AML-193 (cell line): ENCODE measurements at places on chromosomes 12 and 14.
A peak's percentile ranks its signal among the peaks of the same experiment; 100 is the strongest.

GRCh38 chr12:24467226-24467625, 481.7 kb downstream of the BCAT1 start:
- DNase-seq, result peak; percentile 35

DNA sequence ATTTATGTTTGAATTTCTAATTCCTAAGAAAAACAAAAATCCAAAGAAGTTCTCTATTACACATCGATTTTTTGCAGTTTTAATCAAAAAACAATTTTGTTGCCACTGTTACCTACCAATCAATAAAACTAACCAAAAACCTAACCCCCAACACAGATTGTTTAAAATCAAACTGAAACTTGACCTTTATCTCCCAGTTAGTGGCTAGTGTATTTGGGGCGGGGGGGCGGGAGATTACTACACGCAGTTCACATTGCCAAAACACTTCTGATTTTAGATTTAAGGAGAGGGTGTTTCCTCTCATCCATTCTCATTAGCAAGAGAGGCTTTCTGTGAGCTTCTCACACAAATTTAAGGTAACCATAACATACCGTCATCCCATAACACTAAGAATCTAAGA, 6.4 kb downstream of the CDC42BPB start:
- DNase-seq, result no peak

DNA sequence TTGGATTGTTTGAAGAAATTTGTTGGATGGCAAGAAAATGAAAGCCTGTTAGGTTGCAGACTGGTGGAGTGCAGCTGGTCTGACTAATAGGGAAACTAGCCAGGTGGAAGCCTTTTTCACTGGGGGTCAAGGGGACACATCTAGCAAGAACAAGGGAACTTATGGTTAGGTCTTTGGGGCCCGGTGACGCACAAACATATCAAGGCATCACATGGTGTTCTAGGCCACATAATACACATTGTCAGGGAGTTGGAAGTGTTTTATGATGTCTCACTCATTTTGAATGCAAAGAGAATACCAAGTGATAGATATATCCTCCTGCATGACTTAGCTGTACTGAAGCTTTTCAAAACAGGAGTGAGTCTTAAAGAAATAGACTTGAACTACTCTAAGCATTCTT, 351.2 kb downstream of the KCNH5 start:
- no peak for DNase-seq

GRCh38 chr12:55723516-55724225, 3.5 kb downstream of the RDH5 start:
- no peak for DNase-seq

- DNase-seq, result peak; percentile 9
Observed at GRCh38 chr12:19245666-19246065, 116.1 kb downstream of the PLEKHA5 start.

GRCh38 chr12:26830363-26830762, 2.6 kb downstream of the ITPR2 start:
- no peak for DNase-seq

GRCh38 chr12:99611117-99611516, 36.4 kb upstream of the GARIN6 start:
- DNase-seq, result no peak

GRCh38 chr14:56894591-56894991, 84.3 kb upstream of the OTX2 start:
- DNase-seq, result no peak

GRCh38 chr14:23351681-23352505, 794 bp downstream of the SLC22A17 start:
- no peak for DNase-seq

- no peak for DNase-seq
Observed at GRCh38 chr14:68363843-68364767, 428.8 kb downstream of the ZFP36L1 start.

- no peak for DNase-seq
Observed at GRCh38 chr12:32252199-32253073, 145.8 kb downstream of the BICD1 start.

DNA sequence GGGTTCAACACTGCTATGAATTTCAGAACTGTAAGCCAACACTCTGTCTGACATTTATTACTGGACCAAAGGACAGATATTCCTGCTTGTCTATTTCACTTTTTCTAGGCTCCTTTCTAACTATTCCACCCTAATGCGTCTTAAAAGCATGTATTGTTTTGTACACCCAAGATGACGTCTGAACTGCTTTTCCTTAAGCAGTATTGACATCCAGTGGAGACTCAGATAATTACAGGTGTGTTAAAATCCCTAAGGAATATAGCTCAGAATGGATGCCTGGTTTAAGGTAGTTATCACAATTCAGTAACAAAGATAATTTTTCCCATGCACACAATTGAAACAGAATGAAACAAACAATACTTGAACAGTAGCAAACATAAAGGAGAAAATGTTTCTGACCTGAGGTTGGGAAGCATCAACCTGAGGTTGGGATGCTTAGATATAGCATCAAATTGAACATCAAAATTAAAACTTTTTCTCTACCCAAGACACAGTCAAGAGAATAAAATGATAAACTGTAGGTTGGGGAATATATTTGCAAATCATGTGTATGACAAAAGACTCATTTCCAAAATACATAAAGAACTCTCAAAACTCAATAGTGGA, 93.7 kb upstream of the PTPRR start:
- no peak for DNase-seq

- DNase-seq, result no peak
Observed at GRCh38 chr12:95548539-95549391, 2.5 kb downstream of the USP44 start.

DNA sequence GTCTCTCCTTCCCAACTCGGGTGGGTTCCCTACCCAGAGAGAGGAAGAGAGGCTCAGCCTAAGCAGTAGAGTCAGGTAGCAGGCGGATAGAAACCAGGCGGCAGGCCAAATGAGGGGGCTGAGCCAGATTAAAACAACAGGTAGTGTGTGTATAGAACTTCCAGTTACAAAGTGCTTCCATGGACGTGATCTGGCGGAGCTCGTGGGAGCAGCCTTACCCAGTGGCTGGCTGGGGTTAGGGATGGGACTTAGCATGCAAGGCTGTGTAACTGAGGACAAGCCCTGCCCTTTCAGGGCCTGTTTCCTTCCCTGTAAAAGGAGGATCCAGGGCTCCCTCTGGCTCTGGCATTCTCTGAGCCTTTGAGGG, 8.3 kb downstream of the KRT80 start:
- DNase-seq, result no peak

DNA sequence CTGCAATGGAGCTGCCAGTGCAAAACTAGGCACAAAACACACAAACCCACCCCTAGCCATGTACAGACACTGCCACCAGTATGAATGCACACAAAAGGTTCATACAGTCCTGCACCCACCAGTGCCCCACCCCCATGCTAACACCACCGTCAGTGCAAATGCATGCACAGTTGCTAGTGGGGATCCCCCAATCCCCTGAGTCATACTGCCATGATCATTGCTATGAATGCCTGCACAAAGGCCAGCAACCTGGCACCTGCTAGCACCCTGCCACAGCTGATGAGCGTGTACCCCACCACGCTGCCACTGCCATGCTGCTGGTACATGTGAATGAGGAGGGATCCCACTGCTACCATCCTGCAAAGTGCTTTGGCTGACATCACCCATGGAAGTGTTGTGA, 23.9 kb downstream of the PZP start:
- DNase-seq, result no peak

GRCh38 chr12:56947633-56948456, 9.6 kb downstream of the RDH16 start:
- no peak for DNase-seq

- DNase-seq, result no peak
Observed at GRCh38 chr12:31663576-31663975, 4.1 kb downstream of the ETFBKMT start.

DNA sequence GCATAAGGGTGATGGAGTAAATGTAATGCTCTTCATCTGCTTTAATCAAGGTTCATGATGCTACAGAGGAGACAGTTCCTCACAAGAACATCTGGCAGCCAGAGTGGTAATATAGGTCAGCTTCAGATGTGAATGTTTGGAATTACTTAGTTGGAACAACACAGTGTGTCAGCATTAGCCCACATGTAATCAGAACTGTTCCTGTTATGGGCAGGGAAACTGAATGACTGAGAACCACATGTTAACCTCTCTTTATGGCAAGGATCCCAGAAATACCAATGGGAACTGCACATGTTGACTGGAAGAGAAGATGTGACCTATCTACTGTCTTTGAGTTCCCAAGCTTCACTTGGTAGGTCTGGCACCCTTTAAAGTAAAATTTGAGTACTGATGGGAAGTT, 390.1 kb upstream of the PDE3A start:
- DNase-seq, result no peak

GRCh38 chr12:114499338-114499737, 93.4 kb upstream of the TBX5 start:
- no peak for DNase-seq

DNA sequence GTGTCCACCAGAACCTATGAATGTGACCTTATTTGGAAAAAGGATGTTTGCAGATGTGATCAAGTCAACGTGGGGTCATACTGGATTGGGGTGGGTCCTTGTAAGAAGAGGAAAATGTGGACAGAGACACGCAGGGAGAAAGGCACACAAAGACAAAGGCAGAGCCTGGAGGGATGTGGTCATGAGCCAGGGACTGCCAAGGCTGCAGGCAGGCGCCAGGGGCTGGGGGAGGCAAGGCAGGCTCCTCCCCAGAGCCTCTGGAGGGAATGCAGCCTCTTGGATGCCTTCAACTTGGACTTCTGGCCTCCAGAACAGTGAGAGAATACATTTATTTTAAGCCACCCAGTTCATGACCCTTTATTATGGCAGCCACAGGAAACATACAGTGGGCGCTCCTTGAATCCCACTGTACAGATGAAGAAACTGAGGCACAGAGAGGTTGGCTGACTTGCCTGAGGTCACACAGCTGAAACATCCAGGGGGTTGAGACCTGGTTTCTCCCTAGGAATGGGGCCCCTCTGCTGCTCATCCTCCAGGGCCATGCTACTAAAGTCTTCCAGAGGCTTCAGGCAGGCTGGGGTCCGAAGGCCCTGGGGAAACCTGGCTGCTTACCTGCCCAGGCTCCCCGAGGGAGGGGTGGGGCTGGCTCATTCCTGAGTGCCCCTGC, 99.7 kb downstream of the RFLNA start:
- no peak for DNase-seq

- peak; percentile 48 for DNase-seq
Observed at GRCh38 chr12:51329742-51330141, 5.8 kb upstream of the BIN2 start.

DNA sequence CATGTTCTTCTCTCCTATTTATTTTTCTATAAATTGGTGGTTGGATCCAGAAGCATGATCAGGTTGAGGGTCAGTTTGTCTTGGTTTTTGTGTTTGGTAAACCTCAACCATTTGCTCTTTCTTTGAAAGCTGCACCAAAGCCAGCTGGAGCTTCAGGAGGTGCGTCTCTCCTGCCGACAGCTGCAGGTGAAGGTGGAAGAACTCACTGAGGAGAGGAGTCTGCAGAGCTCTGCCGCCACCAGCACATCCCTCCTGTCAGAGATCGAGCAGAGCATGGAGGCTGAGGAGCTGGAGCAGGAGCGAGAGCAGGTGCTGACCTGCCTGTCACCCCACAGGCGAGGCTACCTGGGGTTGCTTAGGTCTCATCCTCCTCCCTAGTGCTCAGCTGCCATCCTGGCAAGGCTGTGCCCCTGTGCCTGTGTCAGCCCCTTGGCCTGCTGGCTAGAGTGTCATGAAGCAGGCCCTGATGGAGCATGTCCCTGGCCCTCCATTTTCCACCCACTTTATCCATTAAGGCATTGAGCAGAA, 45.0 kb downstream of the RAB35 start:
- no peak for DNase-seq

DNA sequence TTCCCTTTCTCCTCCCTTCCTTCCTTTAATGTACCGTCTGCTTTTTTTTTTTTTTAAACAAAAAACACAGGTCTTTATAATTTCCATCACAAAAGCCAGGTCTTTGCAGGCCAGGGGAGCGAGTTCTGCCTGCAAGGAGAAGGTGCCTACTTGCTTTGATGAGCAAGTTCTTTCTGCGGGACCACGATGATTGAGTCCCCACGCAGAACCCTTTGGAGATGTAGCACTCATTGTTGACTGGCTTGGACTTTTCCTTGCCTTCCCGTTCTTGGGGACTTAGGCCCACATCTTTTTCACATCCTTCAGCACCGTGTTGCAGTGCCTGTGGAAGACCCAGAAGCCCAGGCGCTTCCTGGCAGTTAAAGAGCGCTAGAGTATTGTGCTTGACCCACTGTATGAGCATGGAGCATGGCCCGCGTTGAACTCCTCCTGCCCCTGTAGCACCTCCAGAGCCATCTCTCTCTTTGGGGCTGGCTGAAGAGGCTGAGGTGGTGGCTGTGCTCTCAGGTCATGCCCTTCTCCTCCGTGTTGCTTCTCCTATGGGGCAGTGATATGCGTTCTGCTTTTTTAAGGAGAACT, 177.6 kb downstream of the EXOC5 start:
- no peak for DNase-seq

DNA sequence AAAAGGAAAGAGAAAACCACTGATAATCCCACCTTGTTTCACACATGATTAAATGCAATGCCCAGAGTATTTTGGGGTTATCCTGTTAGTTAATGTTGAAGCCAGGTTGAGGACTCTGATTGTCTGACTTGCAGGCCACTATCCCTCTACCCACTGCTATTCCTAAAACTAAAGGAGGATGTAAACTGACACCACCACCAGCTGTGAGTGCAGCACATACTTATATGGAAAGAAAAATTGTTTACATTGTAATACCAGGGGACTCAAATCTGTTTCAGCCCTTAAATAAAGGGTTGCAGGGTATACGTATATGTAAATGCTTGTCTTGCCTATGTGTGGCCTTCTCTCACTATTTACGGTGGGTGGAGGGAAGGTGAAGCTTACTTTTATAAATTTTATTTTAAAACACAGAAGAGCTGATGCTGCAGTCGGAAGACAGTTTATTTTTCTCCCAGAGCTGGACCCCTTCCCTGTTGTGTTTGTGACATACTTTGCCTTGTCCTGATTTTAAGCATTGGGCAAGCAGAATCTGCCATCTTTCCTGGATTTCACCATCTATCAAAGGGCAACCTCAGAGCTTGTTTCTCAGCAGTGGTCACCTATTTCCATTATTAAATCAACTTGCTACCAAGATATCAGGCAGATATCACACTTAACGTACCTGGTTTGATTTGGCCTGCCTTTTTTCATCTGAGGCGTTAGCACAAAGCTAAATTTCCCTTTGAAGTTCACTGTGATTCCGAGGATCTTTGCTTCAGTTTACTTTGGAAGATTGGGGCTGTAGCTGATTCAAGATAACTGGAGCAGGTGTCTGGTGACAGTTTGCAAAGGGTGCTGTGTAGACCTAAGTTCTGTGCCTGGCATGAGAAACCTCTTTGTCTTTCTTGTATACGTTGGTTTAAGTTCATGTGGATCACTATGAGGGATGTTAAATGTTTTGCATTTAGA, 25.2 kb downstream of the DAAM1 start:
- DNase-seq, result no peak

DNA sequence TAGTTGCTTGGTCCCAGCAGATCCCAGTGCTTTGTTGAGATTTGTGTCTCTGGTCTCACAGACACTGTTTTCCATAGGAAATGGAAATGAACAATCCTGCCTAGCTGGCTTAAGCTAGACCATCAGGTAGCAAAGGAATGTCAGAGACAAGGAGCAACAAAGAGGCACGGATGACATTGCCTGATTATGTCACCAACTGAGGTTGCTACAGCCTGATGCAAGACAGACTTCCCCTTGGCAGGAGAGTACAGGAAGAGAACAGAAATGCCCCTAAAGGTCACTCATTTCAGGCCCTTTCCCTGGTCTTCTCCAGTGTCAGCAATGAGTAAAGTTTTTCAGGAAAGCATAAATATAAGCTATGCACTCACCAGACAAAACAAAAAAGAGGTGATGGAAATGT, 2.0 kb upstream of the PRB2 start:
- DNase-seq, result peak; percentile 22

- no peak for DNase-seq
Observed at GRCh38 chr14:98370352-98370751, 901.6 kb downstream of the BCL11B start.

GRCh38 chr12:4900327-4900726, 9.4 kb upstream of the KCNA1 start:
- no peak for DNase-seq
